ENCODE measurements at places on chromosomes 1 and 21.
A peak's percentile ranks its signal among the peaks of the same experiment; 100 is the strongest.

DNA sequence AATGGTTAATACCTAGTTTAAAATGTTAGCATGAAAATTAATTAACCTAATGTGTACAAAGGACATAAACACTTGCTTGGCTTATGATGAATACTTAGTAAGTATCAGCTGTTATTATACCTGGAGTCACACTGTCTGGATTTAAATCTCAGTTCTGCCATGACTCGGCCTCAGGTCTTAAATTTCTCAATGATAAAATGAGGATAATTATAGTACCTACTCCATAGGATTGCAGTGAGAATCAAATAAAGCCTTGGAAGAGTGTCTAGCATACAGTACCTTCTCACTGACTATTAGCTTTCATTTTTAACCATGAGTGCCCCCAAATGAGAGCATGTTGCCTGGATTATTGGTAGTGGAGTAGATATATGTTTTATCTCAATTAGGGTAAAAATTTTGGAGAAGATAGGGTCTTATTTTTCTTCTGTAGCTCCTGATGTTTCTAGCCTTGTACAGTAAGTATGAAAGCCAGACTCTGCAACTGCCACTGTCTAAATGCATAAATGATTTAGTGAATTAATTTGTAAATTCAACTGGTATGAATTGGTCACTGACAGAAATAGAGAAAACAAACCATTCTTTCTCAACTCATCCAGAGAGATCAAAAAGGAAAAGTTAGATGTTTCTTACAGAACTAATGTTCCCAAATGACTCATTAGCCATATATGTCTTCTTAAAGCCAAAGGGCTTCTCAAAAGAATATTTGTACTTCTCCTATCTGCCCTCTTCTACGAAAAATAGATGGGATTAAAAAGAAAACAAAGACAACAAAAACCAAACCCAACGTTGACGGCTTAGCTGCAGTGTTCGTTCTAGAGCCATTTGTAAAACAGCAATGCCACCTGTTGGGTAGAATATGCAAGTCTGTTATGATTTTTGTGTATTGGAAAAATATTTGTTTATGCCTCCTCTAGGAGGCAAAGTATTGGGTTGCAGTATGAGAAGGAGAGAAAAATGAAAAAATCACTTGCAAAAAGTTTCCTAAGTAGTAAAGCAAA is 53.8 kb upstream of the MROH9 start:
- no peak for DNase-seq

- peak; percentile 54 for DNase-seq
Measured at GRCh38 chr1:165289556-165289955, 67.0 kb downstream of the LMX1A start.

- DNase-seq = no peak
Measured at GRCh38 chr1:245615001-245615400, 460.2 kb downstream of the KIF26B start.

- no peak for DNase-seq
Measured at GRCh38 chr1:60821156-60821555, 261.2 kb upstream of the NFIA start.

DNA sequence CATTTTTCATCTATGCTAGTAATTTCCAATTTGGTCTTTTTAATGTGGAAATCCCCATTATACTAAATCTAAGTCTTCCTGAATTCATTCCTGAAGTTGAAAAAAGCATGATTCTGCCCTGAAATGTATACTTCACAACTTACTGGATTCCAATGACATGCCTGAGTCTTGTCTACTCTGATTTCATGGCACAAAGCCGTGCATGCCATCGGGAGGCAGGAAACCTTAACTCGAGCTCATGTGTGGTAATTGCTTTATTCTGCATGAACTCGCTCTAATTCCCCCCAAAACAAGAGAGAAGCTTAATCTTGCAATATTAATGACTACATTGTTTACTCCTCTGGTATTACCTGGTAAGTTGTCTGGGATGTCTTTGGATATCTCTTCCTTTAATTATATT is 39.6 kb upstream of the PBX1 start:
- DNase-seq = no peak

- DNase-seq = no peak
Measured at GRCh38 chr1:36092798-36093185, 4.1 kb downstream of the ADPRS start.

All from NCI-H2171 (cell line).